ENCODE measurements at places on chromosomes 16 and 17.

DNA sequence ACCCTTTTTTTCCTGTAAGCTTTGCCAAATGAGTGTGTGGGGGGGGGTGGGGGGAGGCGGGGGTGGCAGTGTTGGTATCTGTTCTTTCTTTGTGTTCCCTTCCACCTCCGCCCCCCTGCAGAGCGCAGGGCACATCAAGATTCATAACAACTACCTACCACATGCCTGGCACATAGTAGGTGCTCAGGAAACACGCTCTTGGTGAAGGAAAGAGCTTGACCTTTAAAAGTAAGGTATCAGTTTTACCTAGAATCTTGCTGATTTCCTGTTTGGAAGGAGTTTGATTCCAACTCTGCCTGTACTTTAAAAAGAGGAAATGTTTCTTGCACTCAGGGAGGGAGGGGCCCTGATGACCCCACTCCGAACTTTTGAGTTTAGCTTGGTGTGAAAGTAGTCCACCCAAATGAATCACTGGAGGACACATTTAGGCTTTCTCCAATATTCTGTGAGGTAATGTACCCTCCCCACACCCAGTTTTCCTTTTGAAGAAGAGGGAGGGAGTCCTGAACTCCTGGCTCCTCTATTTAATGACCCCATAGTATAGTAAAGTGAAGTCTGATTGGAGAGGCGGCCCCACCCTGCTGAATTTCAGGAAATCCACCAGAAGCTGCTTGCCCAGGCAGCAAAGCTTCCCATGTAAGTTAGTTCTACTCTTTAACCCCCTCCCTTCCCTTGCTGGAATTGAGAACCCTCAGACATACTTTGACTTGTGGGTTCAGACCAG, 560 bp upstream of the FAM20A start:
- DNase-seq: no peak

GRCh38 chr16:3182608-3183444, 5.2 kb upstream of the OR1F1 start:
- no peak for DNase-seq

DNA sequence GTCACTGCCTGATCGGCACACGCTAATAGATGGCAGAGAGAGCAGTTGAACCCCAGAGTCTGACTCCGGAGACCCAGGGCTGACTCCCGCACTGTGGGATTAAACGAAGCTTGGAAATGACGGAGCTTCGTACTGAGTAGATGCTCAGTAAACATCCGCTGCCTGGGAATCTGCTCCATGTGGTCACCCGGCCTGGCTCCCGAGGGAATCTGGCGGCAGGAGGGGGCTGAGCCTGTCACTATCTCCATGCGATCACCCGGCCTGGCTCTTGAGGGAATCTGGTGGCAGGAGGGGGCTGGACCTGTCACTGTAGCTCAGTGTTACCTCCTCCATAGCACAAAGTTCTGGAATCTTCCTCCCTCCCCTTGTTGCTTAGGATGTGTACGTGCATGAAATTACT, 139.7 kb upstream of the CIBAR2 start:
- DNase-seq: no peak

- DNase-seq: no peak
These were observed 288.9 kb upstream of the CDH11 start for GRCh38 chr16:65410801-65411200.

DNA sequence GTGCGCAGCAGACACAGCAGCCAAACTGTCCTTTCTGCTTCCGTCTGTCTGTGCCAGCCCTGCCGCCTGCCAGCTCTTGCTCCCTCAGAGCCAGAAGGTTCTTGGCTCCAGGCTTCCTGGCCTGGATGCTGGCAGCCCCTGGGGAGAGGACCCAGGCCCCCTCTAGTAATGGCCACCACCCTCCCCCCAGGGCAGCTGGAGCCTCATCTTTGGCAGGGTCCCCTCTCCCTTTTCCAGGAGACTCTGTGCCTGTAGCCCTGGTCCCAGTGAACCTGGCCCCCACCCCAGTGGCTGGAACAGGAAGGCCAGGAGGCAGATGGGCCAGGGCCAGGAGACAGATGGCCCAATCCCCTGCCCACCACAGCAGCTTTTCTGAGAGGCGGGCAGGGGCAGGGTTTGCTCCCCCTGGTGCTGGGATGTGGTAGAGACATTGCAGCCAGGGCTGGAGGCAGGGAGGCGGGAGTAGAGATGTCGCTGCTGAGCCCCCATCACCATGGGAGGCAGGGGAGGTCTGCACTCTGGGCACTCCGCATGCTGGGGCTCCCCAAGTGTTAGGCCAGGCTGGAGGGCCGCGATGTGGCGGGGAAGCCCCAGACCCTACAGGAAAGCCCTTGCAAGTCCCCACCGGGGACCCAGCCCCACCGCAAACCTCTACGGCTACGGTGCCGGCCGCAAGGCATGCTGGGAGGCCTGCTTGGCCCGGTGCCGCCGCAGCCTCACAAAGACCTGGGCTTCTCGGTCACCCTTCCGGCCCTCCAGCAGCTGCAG, 16.7 kb downstream of the UNC13D start:
- peak; percentile 55 for DNase-seq

GRCh38 chr16:59632276-59632855, 898.2 kb upstream of the GOT2 start:
- DNase-seq: no peak

Measured in thymus (tissue), 14 donors.